ENCODE measurements at places on chromosomes 16 and 17. TPM values are rescaled to one million over a fixed set of nuclear protein-coding genes. Genes with fewer than 3 reads are reported as not detected.

- DNase-seq = peak; percentile 83
These were observed 5.3 kb downstream of the ZNF469 start for GRCh38 chr16:88387941-88388627.

DNA sequence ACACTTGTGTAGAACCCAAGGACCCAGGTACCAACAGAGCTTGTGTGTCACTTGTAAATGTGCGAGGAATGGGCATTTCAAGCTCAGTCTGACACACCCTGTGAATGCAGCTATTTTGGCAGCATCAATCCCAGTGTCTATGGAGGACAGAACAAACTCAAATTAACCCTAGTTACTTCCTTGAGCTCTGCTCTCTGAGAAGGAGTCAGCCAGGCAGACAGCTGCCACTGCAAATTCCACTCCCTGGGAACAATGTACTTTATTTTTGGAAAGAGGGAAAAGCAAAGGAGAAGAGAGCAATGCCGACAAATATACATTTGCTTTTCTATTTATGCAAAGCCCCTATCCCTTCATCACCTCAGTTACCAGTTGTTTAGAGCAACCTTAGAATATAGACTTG lies 48.4 kb upstream of the NOG start:
- DNase-seq = no peak

DNA sequence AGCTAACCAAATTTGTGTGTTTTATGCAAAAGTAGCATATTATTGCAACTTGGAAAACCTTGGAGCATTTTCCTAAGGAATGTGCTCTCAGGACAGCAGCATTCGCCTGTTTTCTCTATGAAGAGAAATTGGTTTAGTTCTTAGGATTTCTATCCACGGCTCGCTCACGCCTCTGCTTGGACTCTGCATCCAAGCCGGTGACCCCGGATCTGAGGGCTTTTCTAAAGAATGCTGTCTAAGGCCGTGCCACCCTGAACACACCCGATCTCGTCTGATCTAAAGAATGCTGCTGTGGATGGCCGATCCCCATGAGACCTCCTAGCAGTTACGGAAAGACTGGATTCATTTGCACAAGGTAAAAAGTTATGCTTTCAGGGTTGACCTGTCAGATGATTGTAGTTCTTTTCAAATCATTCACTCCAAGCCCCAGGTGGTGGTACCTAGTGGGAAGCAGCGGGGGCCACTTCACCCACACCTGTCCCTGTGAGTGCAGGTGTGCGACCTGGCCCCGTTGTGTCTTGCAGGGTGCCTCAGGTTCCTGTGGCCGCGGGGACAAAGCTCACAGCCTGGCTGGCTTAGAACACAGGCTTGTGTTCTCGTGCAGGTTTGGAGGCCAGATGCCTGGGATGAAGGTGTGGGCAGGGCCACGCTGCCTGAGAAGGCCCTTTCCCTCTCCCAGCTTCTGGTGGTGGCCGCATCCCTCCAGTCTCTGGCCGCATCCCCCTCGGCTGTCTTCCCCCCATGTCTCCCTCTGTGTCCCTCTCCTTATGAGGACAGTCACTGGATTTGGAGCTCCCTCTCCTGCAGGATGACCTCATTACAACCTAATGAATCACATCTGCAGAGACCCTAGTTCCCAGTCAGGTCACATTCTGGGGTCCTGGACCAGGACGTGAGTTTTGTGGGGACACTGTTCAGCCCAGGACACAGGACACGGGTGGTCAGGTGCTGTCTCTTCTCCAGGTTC lies 71.1 kb downstream of the BANP start:
- no peak for DNase-seq

GRCh38 chr17:57468932-57469775 lies 212.8 kb downstream of the MSI2 start:
- no peak for DNase-seq

- no peak for DNase-seq
These were observed 283.7 kb downstream of the CBLN1 start for GRCh38 chr16:48997946-48998345.

DNA sequence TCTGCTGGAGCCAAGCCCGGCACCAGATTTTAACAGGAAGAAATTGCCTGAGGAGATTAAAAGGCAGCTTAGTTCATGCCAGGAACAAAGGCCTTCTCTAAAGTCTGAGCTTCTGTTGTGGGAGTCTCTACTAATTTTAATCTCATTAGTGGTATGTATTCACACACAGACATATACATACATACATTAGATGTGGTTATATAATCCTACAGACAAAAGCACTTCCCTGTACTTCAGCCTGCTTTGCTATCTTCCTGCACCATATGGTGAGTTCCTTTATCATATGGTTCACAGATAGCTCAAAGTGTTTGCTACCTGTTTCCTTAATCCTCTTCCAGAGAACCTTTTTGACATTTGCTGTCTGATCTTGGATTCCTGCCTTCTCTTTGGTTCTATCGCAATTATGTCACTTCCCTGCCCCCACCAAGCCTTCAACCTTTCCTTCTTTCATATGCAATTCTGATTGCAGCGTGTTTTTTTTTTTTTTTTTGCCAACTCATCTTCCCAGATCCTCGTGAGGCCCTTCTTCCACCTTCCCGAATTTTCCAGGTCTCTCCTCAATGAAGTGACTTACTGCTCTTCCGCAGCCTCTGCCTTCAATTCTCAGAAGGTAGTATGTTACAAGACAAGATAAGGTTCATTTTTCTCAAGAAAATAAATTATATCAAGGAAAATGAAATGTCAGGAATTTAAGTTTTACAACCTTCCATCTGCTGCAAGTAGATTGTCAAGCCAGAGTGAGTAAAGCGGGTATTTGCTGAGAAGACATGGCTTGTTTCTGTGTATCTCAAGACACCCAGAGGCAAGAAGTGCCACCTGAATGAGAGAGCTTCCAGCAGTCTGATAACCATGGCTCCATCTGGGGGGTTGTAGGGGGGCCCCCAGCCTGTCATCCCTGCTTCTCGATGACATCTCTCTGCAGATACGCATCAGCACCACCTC lies 120.2 kb upstream of the CACNG3 start:
- DNase-seq = no peak

DNA sequence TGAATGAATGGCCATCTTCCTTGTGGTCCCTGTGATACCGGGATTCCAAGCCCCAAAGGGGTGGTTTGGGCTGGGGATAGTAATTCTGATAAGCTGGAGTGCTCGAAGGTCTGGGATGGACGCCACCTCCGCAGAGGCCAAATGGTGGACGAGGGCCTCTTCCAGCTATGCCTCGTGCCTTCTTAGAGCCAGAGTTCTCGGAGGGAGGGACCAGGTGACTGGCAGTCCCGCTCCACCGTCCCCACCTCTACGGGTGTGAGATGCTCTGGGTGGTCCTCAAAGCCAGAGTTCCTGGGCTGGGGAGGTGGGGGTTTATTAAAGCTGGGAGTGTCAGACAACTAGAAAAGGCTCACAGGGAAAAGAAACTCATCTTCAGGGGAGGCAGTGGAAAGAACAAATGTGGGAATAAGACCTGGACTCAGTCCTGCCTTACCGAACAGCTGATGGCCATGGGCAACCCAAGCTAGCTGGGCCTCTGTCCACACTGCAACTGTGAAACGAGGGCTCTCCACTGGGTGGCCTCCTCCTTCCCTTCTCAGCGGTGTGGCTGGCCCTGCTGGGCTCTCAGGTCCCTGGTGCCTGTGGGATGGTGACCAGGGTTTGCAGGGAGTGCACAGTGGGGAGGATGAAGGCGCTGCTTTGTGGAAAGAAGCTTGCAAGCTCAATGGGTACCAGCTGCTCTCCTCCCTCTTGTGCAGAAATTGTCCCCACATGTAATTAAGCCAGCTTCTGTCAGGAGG lies 75.2 kb downstream of the N4BP1 start:
- DNase-seq = no peak

Gene KRT222
- 0.43 TPM for total RNA-seq

- peak; percentile 62 for DNase-seq
These were observed 40.8 kb downstream of the MRTFB start for GRCh38 chr16:14111713-14112538.

DNA sequence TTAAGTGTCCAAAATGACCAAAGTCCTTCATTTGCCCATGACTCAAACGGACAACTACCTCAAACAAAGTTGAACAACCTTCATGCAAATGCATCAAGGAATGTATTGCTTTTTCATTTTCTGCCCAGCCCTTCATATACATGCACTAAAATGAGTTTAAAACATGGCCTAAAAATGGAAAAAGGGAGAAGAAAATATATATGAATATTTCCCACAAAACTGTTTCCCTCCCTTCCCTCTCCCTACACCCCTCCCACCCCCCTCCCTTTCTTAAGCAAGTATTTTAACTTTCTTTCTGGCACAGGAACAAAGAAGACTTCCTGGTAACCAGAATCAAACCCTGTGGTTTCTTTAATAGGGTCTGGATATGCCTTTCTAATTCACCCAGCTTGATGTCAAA lies 5.5 kb upstream of the FBXL20 start:
- DNase-seq = no peak

Gene TNK1
- total RNA-seq = 29.5 TPM

Gene TP53TG3C
- not detected for total RNA-seq
